Endothelial cell (in vitro differentiated cells): ENCODE measurements at places on chromosomes 1 and 21.

GRCh38 chr1:90044346-90044745 lies 49.4 kb downstream of the ZNF326 start:
- DNase-seq, result no peak

- no peak for DNase-seq
These were observed 553.8 kb upstream of the CAMK1G start for GRCh38 chr1:209029737-209030136.

- no peak for DNase-seq
These were observed 5.8 kb upstream of the ZNF326 start for GRCh38 chr1:89989099-89989498.

- DNase-seq, result no peak
These were observed 227.1 kb downstream of the KCTD3 start for GRCh38 chr1:215794156-215794555.

GRCh38 chr1:171426645-171427044 lies 58.7 kb upstream of the PRRC2C start:
- no peak for DNase-seq

DNA sequence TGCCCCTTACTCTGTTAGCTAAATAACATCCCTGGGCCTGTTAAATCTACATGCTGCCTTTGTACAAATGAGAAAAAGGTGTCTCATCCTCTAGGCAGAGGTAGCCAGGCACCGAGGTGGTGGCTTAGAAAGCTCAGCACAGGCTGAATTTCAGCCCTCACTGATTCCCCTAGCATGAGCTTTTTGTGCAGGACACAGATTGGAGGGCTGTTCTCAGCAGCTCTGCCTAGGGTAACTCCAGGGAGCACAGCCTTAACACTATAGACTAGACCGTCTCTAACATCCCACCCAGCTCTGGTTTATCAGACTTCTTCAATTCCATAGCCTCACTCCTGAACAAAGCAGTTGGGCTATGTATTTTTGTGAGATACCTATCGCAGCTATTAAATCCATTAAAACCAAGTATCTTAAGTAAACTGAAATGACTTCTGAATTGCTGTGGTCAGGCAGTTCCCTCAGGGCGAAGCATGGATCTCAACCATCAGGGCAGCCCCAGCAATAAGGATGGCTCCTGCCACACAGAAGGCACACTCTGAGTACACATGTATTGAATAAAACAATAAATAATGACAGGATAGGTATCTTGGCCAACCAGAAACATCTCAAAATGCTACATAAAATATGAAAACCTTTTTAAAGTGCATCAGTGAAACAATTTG lies 14.8 kb downstream of the S100A6 start:
- no peak for DNase-seq
